Right atrium auricular region (tissue), 2 donors: ENCODE measurements at places on chromosomes 2 and 18.

DNA sequence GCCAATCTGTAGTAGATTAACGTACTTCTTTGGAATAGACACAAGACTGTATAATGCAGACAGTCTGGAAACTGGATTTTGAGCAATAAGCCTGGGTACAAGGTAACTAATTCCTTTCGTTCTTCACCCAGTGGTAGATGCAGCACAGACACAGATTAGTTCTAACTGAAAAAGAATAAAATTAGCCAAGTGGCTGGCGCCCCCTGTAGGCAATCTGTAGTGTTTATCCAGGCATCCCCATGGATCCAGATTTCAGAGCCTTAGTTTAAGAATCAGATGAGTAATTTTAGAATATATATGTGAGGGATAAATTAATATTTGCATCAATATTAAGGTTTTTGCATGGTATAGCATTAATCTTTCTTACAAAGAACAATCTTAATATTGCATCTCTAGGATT is 563.9 kb downstream of the DCC start:
- DNase-seq: no peak

- DNase-seq: no peak
Measured at GRCh38 chr2:220575963-220576362, 948.5 kb downstream of the SLC4A3 start.

- no peak for DNase-seq
Measured at GRCh38 chr2:99695944-99696253, 206.1 kb upstream of the REV1 start.

DNA sequence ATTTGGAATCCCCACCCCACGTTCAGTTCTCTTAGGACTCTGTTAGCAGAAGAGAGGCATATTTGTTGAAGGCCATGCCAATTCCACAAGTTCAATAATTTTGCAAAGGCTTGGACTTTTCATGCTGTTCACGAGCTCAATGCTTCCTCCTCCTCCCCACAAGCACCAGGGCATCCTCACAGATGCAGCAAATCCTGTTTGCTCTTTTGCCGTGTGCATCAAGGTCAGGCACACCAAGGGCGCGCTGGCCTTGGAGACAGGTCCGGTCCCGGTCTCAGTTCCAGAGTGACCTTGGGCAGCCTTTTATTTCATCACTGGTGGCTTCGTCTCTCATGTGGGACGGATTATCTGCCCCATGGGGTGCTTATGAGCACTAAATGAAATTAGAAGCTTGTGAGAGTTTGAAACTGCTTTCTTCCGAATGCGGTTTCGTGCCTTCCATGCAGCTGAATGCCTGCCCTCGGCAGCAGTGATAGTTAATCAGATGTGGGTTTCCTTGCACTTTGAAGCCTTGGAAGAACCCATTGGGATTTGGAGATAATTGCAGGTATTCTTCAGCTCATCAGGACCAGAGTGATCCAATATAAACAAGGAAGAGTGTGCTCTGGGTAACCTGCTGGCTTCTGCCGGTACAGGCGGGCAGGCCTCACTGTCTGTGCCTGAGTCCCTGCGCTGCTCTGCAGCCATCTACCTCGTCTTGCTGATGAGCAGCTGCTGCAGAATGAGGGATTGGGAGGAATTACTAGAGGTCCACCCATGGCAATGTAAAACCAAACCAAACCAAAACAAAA is 140.8 kb downstream of the SH3BP4 start:
- DNase-seq: no peak

GRCh38 chr2:150781142-150781541 is 293.7 kb upstream of the RND3 start:
- no peak for DNase-seq

DNA sequence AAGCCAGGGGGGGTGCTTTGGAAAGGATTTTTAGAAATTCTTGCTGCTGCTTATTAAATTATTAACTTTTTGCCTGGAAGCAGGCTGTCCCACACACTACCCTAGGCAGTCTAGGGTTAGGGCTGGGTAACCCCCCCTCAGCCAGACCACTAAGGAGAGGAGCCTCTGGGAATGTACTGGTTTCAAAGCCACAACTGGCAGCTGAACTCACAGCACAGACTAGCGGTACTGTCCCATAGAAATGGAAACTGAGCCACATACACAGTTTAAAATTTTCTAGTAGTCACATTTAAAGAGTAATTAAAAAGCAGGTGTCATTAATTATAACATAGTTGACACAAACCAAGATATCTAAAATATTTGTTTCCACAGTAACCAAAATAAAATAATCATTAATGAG is 50.1 kb downstream of the SPRED2 start:
- DNase-seq: no peak

DNA sequence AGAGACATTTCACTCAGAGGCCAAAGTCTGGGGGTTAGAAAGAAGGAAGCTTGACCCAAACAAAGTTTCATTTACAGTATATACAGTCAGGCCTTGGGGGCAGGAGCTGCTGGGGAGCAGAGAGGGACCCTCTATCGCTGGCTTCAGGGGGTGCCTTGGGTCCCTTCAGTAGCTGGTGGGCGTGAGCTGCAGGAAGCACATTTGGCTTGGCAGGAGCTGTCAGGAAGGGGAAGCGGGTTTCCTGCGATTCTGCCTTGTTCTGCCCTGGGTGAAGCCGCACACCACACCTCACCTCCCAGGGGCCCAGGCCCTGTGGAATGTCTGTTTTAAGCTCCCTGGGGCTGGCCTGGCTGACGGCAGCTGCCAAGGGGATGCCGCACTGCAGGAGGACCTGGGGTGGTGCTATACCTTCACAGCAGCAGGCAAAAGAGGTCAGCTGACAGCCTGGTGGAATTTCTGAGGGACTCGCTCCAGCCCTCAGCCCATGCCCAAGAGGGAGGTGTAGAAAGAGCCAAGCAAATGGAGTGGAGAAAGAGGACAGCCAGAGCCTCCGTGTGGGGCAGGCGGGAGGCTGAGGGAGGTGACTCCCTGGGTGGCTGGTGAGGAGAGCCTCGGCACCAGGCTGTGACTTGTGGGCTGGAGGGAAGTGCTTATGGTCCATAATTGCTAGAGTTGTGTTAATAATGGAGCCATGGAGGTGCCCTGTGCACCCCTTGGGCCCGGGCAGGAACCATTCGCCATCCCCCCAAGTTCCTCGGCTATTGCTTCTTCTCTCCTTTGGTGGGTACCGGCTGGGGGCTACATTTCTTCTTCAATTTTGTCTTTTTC is 43.9 kb downstream of the PSD4 start:
- no peak for DNase-seq

- DNase-seq: no peak
Measured at GRCh38 chr2:37418956-37419355, 74.5 kb downstream of the QPCT start.

- DNase-seq: no peak
Measured at GRCh38 chr2:67318993-67319481, 78.1 kb upstream of the ETAA1 start.
